NCI-H146 (cell line): ENCODE measurements at places on chromosomes 1 and 21.

GRCh38 chr1:231927431-231927830, 300.8 kb downstream of the DISC1 start:
- DNase-seq, result no peak

GRCh38 chr1:48127735-48128685, 94.5 kb upstream of the SLC5A9 start:
- no peak for DNase-seq

- DNase-seq, result no peak
Measured at GRCh38 chr1:19877181-19877750, 4.9 kb upstream of the OTUD3 start.

DNA sequence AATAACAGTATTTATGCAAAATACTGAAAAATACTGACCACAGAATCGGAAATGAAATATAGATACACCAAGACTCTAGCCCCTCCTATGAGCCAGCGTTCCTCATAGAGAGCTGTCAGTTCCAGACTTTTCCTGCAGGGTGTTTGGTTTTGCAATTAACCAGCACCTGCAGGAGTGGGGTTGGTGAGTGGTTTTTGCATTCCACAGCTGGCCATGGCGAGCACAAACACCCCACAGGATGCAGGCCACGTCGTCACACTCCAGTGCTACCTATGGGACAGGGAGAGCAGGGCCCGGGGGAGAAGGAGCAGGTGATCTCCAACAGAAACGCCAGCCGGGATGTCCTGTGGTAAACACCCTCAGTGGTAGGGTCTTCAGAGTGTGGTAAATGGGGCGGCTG, 94.1 kb downstream of the ERG start:
- DNase-seq, result no peak

DNA sequence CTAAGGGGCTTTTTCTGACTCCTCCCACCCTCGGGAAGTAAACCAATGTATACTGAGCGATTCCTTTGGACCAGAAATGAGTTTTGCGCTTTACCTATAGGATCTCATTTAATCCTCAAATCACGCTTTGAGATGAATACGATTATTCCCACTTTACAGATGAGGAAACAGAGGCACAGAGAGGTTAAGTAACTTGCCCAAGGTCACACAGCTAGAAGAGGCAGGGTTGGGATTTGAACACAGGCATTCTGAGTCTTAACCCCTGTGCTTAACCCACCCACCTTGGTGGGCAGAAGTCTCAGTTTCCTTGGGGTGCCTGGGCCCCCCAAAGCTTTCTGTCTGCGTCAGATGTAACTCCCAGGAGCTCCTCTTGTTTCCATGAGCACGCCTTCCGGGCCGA, 85.8 kb upstream of the ACTL8 start:
- no peak for DNase-seq
